Stimulated activated CD4-positive, alpha-beta T cell treated with anti-CD3 and anti-CD28 coated beads, Interleukin-12 subunit alpha, Interleukin-12 subunit beta, amount 100 ng/mL, for 24 hours (primary cell): ENCODE measurements at places on chromosomes 3 and 15.

- no peak for DNase-seq
Measured at GRCh38 chr3:20798666-20799065, 612.7 kb upstream of the SGO1 start.

DNA sequence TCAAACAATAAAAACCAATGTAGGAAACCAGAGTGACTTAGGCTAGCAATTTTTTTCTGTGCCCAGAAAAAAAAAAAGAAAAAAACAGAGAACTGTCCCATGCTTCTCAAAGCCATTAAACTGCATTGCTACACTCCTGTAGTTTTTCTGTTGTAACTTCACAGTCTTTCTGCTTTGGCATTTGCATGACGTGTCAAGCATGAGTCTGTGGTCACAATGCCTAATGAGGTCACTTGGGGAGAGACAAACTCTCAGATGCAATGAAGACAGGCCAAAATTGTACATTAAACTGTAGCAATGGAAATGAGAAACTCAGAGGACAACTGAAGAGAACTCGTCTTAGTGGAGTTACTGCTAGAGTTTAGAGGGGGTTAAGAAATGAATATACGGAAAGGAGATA, 30.8 kb downstream of the CCDC80 start:
- no peak for DNase-seq

- DNase-seq: no peak
Measured at GRCh38 chr15:83794209-83794608, 140.3 kb downstream of the ADAMTSL3 start.

- no peak for DNase-seq
Measured at GRCh38 chr15:70195587-70196305, 98.0 kb upstream of the TLE3 start.

GRCh38 chr15:57646087-57646486, 54.4 kb downstream of the MYZAP start:
- no peak for DNase-seq

DNA sequence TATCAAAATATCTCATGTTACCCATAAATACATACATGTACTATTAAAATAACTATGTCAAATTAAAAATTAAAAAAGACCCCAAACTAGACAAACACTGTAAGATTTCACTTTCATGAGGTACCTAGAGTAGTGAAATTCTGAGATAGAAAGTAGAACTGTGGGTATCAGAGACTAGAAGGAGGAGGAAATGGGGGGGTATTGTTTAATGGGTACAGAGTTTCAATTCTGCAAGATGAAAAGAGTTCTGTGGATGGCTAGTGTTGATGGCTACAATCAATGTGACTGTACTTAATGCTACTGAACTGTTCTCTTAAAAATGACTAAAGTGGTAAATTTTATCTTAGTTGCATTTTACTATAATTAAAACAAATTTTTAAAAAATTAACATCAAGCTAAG, 36.6 kb downstream of the RFX7 start:
- no peak for DNase-seq

- DNase-seq: no peak
Measured at GRCh38 chr15:45751629-45752028, 116.8 kb downstream of the SQOR start.

GRCh38 chr15:32794973-32795372, 77.2 kb downstream of the GREM1 start:
- no peak for DNase-seq

GRCh38 chr3:100526613-100527346, 34.4 kb downstream of the TMEM45A start:
- no peak for DNase-seq

- no peak for DNase-seq
Measured at GRCh38 chr3:42736531-42736930, 33.9 kb upstream of the HHATL start.

DNA sequence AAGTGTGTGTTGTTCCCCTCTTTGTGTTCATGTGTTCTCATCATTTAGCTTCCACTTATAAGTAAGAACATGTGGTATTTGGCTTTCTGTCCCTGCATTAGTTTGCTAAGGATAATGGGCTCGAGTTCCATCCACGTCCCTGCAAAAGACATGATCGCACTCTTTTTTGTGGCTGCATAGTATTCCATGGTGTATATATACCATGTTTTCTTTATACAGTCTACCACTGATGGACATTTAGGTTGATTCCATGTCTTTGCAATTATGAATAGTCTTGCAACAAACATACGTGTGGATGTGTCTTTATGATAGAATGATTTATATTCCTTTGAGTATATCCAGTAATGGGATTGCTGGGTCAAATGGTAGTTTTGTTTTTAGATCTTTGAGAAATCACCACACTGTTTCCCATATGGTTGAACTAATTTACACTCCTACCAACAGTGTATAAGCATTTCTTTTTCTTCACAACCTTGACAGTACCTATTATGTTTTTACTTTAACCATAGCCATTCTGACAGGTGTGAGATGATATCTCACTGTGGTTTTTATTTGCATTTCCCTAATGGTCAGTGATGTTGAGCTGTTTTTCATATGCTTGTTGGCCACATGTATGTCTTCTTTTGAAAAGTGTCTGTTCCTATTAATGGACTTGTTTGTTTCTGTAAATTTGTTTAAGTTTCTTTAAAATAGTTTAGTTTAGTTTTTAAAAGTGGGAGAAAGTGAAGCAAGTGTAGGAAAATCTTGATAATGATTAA, 21.9 kb upstream of the SLC30A4 start:
- DNase-seq: no peak

GRCh38 chr3:100682056-100682853, 27.0 kb upstream of the TFG start:
- DNase-seq: no peak

DNA sequence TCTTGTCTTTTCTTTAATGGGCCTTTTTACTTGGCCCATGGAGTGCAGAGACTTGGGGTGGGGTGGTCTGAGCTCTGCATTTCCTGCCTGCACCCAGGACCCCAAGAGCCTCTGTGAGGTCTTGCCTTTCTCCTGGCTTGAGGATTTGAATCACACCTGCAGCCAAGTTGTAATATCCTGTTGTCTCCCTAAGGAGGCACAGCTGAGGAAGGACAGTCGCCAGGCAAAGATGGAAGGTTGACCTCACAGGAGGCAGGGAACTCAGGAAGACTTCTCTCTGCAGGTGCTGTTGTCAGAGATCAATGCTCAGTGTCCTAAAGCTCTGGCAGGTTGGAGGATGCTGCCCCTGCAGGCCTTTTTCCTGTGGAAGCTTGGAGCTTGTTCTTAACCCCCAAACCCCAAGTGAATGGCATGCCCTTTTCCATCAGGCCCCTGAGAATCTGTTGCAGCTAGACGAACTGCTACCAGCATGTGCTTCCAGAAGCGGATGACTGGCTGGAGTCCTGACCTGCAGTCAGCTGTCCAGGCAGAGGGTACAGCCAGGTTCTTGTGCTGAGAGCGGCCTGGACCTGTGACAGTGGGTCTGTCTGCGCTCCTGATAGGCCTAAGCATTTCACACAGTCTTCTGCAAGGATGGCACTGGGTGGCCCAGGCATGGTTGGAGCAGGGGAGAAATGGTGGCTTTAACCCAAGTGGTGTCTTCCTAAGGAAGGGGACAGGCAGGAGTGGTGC, 120.0 kb downstream of the EEFSEC start:
- DNase-seq: no peak

DNA sequence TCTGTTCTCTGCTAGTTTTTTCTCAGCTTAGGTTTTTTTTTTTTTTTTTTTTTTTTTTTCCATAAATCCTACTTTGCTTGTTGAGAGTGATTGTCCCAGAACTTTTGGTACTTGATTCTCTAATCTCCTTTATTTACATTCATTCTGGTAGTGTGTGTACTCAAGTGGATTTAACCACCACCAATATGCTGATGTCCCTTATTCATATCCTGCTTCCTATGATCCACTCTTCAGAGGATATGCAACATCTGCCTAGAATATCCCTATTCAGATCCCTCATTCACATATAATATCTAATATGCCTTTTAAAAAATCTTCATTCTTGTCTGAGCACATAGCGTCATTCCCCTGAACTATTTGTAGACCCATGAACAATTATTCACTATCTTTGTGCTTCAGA, 342.9 kb downstream of the VGLL3 start:
- no peak for DNase-seq

GRCh38 chr3:126765187-126766069, 61.4 kb downstream of the CHCHD6 start:
- no peak for DNase-seq

DNA sequence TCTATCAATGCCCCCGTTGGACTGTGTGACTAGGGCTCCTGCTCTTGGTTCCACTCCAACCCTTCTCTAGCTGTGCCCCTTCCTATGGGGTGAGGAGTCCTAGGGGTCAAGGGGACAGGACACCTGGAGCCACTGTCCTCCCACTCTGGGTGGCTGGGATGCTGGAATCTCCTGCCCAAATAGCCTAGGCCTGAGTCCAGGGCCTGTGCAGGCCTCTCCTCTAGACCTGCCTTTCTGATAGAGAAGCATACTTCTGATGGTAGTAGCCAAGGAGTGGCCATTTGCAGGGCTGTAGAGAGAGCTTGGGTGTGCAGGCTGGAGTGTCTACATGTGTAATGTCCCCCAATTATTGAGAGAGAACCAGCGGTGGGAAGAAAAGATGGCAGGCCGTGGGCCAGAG, 54.2 kb downstream of the ITGA11 start:
- no peak for DNase-seq

GRCh38 chr3:100641471-100642032, 32.2 kb downstream of the ADGRG7 start:
- DNase-seq: no peak
